ENCODE measurements at places on chromosomes 3 and 15. TPM values are rescaled to one million over a fixed set of nuclear protein-coding genes. Genes with fewer than 3 reads are reported as not detected.

DNA sequence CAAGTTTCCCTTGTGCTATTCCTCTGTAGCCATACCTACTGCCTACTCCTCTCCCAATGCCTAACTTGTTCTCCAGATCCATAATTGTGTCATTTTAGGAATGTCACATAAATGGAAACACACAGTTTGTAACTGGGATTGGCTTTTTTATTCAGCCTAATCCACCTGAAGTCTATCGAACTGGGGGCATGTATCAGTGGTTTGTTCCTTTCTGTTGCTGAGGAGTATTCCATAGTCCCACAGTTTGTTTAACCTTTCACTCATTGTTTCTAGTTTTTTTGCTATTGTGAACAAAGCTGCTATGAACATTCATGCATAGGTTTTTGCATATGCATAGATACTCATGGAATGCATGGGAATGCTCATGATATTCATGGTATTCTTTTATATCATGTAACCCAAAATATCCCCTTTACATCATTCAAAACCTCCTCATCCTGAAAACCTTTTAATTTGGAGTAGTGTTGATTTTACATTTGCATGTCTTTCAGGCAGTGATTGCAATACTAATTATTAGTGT is 25.9 kb upstream of the LRRC34 start:
- no peak for DNase-seq
- H3K27ac ChIP-seq: no peak overlapping the region
- H3K4me3 ChIP-seq: no peak overlapping the region
- H3K4me1 ChIP-seq: no peaks in the 10 kb centered on the region

- H3K27ac ChIP-seq: peak overlapping the region; percentile 71
- H3K4me3 ChIP-seq: no peak overlapping the region
- H3K36me3 ChIP-seq: no peaks in the 10 kb centered on the region
- no peak for DNase-seq
These were observed 64.8 kb downstream of the DUT start for GRCh38 chr15:48396020-48396419.

GRCh38 chr3:196642434-196642833 is 2.9 kb downstream of the NRROS start:
- H3K27me3 ChIP-seq: no peaks in the 10 kb centered on the region
- H3K4me3 ChIP-seq: no peak overlapping the region
- no peak overlapping the region for H3K27ac ChIP-seq
- no peaks in the 10 kb centered on the region for H3K4me1 ChIP-seq
- DNase-seq: no peak
- no peaks in the 10 kb centered on the region for H3K36me3 ChIP-seq

DNA sequence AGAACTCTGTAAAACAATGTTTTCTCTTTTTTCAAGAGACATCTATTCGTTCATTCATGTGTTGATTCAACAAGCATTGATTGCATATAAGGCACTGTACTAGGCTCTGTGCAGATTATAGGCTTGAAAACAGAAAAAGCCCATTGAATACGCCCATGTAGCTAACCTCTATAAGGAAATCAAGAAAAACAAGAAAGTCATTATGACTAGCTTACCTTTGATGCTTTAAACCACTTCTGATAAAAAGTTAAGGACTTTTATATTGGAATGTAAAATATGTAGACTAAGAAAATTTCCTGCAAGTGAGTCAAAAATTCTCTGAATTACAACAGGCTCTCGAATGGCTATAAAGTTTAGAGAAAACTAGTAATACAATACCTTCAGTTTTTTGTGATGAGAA is 92.5 kb downstream of the BDH1 start:
- no peak overlapping the region for H3K4me3 ChIP-seq
- no peak overlapping the region for H3K27ac ChIP-seq
- no peaks in the 10 kb centered on the region for H3K4me1 ChIP-seq
- H3K36me3 ChIP-seq: no peaks in the 10 kb centered on the region
- DNase-seq: no peak

PHC3 gene
- total RNA-seq: 87.2 TPM
